Activated naive CD4-positive, alpha-beta T cell treated with anti-CD3 and anti-CD28 coated beads for 36 hours (primary cell): ENCODE measurements at places on chromosomes 7 and 10.

DNA sequence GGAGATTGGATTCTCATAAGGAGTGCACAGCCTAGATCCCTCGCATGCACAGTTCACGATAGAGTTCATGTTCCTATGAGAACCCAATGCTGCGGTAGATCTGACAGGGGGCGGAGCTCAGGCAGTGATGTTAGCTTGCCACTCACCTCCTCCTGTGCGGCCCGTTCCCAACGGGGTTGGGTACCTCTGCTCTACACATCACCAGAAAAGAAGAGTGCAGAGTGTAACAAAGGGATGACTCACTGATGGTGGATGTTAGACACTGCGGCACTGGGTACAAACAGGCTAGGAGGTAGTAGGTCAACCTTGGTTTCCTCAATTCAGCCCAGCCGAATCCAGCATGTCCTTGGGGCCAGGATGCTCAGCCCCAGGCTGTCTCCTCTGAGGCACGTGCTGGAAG is 66.8 kb upstream of the CHST15 start:
- DNase-seq: no peak

- DNase-seq: no peak
These were observed 8.6 kb downstream of the FBXW4 start for GRCh38 chr10:101686133-101686925.

DNA sequence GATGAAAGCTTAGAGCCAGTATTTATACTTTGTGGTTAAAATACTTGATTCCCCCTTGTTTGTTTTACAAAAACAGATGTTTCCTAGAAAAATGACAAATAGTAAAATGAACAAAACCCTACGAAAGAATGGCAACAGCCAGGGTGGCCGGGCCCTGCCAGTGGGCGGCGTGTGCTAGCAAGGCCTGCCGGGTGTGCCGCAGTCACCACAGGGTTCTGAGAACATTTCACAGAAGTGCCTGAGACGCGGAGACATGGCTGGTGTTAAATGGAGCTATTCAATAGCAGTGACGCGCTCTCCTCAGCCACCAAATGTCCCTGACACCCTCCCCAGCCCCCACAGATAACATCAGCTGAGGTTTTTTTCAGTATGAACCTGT is 14.5 kb downstream of the GPR146 start:
- DNase-seq: no peak

- DNase-seq: no peak
These were observed 6.0 kb downstream of the ASB4 start for GRCh38 chr7:95491634-95492314.

DNA sequence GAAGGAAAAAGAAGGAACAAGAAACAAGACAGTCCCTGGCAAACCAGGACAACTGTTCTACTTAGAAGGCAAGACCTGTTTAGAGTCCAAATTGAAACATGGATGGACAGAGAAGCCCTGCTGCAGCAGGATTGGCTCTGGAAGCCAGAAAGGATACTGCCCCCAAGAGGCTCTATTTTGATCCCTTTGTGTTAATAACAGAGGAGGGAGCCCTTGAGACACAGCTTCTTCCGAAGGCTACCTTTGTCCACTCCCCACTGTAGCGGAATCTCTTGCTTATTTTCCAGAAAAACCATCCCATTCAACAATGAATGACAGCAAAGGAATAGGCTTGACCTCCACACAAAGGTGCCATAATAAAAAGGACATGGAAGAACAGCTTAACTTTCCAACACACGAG is 120.3 kb upstream of the FOXK1 start:
- no peak for DNase-seq

GRCh38 chr7:70093205-70093904 is 495.1 kb downstream of the AUTS2 start:
- DNase-seq: no peak
